ENCODE measurements at places on chromosomes 16 and 17.

DNA sequence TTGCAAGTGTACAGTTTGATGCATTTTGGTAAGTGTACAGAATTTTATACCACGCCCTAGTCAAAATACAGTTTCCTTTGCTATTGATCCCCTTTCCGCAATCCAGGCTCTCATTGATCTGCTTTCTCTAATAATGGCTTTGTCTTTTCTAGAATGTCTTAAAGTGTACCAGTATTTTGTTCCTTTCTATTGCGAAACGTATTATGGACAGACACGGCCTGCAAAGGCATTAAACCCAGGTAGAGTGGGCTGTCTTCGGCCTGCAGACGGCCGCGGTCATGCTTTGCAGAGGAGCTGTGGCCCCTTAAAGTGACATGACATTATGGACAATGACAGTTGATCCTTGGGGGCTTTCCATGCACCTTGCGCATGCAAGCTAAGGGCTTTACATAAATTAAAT is 15.9 kb upstream of the HSBP1 start:
- DNase-seq, result no peak
- no peaks in the 10 kb centered on the region for H3K4me1 ChIP-seq
- H3K27ac ChIP-seq, result no peak overlapping the region
- no peaks in the 10 kb centered on the region for H3K36me3 ChIP-seq
- no peak overlapping the region for H3K4me3 ChIP-seq

- H3K27ac ChIP-seq, result no peak overlapping the region
- no peaks in the 10 kb centered on the region for H3K27me3 ChIP-seq
- H3K4me3 ChIP-seq, result no peak overlapping the region
- no peaks in the 10 kb centered on the region for H3K36me3 ChIP-seq
- no peaks in the 10 kb centered on the region for H3K4me1 ChIP-seq
- no peak for DNase-seq
These were observed 62.4 kb upstream of the MARCHF10 start for GRCh38 chr17:62870552-62870971.

GRCh38 chr16:70700101-70701020 is 14.5 kb upstream of the MTSS2 start:
- no peak overlapping the region for H3K4me3 ChIP-seq
- DNase-seq, result peak; percentile 73
- H3K4me1 ChIP-seq, result peaks cover 87% of the 10 kb centered on the region
- no peaks in the 10 kb centered on the region for H3K27me3 ChIP-seq
- peak overlapping the region; percentile 62 for H3K27ac ChIP-seq
- no peaks in the 10 kb centered on the region for H3K36me3 ChIP-seq

- no peaks in the 10 kb centered on the region for H3K27me3 ChIP-seq
- no peaks in the 10 kb centered on the region for H3K4me1 ChIP-seq
- no peak for DNase-seq
- no peak overlapping the region for H3K27ac ChIP-seq
These were observed 270.0 kb upstream of the SOX9 start for GRCh38 chr17:71850812-71851211.

DNA sequence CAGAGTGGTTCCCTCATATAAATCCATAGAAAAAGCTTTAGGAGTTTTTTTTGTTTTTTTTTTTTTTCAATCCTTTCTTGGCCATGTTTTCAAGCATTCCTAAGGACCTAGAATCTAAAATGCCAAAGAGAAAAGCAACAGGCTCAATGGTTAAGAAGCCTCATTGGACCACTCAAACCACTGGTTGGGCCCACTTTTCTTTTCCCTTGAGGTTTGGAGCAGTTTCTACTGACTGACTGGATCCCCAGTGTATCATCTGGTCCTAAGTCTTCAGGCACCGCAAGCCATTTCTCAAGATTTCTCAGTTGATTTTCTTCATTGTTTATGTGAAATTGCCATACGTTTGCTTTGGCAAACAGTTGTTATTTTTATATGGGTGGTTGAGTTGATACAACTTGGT is 14.4 kb downstream of the METTL9 start:
- peaks cover 35% of the 10 kb centered on the region for H3K4me1 ChIP-seq
- no peak overlapping the region for H3K4me3 ChIP-seq
- H3K36me3 ChIP-seq, result peaks cover 17% of the 10 kb centered on the region
- no peak overlapping the region for H3K27ac ChIP-seq
- no peak for DNase-seq

- no peak overlapping the region for H3K4me3 ChIP-seq
- no peaks in the 10 kb centered on the region for H3K4me1 ChIP-seq
- peaks cover 28% of the 10 kb centered on the region for H3K36me3 ChIP-seq
- no peaks in the 10 kb centered on the region for H3K27me3 ChIP-seq
- H3K27ac ChIP-seq, result no peak overlapping the region
These were observed 148.8 kb downstream of the KATNIP start for GRCh38 chr16:27698746-27699145.

GRCh38 chr17:47821031-47821423 is 567 bp downstream of the OSBPL7 start:
- no peak for DNase-seq
- peaks cover 19% of the 10 kb centered on the region for H3K4me1 ChIP-seq
- no peaks in the 10 kb centered on the region for H3K27me3 ChIP-seq
- H3K36me3 ChIP-seq, result peaks cover 55% of the 10 kb centered on the region
- H3K27ac ChIP-seq, result peak overlapping the region; percentile 77
- H3K4me3 ChIP-seq, result peak overlapping the region; percentile 81

DNA sequence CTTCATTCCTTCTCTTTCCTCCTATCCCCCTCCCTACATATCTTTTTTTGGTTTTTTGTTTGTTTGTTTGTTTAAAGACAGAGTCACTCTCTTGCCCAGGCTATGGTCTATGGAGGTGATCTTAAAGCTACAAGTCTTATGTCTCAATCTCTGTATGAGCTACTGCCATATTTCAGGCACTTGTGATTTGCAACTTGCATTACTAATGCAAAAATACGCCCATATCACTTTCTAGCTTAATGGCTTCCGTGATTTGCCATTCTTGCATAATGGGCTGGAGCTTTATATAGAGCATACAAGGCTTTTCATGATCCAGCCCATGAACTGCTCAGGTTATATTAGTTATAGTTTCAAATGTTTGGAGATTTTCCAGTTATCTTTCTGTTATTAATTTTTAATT is 7.5 kb downstream of the CFAP97D1 start:
- no peaks in the 10 kb centered on the region for H3K36me3 ChIP-seq
- H3K4me3 ChIP-seq, result no peak overlapping the region
- no peaks in the 10 kb centered on the region for H3K27me3 ChIP-seq
- no peak overlapping the region for H3K27ac ChIP-seq

- H3K36me3 ChIP-seq, result no peaks in the 10 kb centered on the region
- DNase-seq, result peak; percentile 67
- peak overlapping the region; percentile 68 for H3K4me3 ChIP-seq
- peaks cover 60% of the 10 kb centered on the region for H3K4me1 ChIP-seq
- peak overlapping the region; percentile 88 for H3K27ac ChIP-seq
These were observed 9.9 kb downstream of the TBX2 start for GRCh38 chr17:61409301-61410112.

- H3K36me3 ChIP-seq, result no peaks in the 10 kb centered on the region
- H3K4me3 ChIP-seq, result no peak overlapping the region
- H3K27me3 ChIP-seq, result no peaks in the 10 kb centered on the region
- no peak overlapping the region for H3K27ac ChIP-seq
- no peak for DNase-seq
These were observed 15.2 kb downstream of the RPH3AL start for GRCh38 chr17:337453-337852.

GRCh38 chr16:15772579-15773293 is 84.1 kb downstream of the MYH11 start:
- no peak for DNase-seq
- no peaks in the 10 kb centered on the region for H3K27me3 ChIP-seq
- H3K4me1 ChIP-seq, result no peaks in the 10 kb centered on the region
- no peak overlapping the region for H3K4me3 ChIP-seq
- no peaks in the 10 kb centered on the region for H3K36me3 ChIP-seq

DNA sequence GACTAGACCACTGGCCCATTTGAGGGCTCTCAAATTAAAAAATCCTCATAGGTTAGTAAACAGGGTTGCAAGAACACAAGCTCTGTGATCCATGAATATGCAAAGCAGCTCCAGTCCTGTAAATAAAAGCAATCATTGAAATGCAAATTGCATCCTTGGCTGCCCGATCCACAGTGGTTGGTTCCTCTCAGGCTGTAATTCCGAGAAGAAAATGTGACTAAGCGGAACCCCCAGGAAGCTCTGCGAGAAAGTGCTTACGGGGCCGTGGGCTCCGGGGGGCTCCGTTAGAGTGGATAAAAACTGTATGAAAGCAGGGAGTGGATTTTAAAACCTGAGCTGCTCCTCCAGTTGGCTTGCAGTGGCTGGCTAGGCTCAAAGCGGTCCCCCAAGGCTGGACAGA is 2.5 kb downstream of the GPRC5B start:
- H3K4me1 ChIP-seq, result peaks cover 55% of the 10 kb centered on the region
- peak overlapping the region; percentile 75 for H3K27ac ChIP-seq
- peak overlapping the region; percentile 96 for H3K4me3 ChIP-seq
- DNase-seq, result no peak
- no peaks in the 10 kb centered on the region for H3K27me3 ChIP-seq

DNA sequence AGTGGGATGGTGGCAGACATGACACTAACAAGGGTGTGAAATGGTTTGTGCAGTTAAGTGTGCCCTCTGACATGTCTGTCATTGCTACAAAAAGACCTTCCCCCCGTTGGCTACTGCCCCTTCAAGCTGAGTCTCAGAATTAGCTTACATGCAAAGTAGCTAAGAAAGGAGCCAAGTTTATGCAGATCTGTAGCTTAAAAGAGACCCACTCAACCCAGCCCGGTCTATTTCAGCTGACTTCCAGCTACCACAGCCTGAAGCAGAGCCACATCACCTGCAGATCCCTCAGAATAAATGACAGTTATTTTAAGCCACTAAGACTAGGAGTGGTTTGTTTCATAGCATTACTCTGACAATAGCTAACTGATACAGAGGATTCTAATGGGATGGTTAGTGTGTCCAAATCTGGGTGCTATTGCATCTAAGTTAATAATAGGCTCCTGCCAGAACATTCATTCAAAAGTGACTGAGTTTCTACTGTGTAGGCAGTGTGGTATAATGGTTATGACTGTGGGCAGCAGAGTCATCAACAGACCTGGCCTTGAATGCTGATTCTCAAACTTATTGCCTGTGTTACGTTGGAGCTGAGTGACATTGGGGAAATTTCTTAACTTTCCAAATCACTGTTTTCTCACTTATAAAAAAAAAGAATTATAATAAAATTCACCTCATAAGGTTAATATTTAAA is 11.7 kb downstream of the C17orf67 start:
- no peaks in the 10 kb centered on the region for H3K27me3 ChIP-seq
- no peak for DNase-seq
- H3K4me3 ChIP-seq, result no peak overlapping the region
- peak overlapping the region; percentile 25 for H3K27ac ChIP-seq
- H3K4me1 ChIP-seq, result peaks cover 7% of the 10 kb centered on the region
- no peaks in the 10 kb centered on the region for H3K36me3 ChIP-seq

DNA sequence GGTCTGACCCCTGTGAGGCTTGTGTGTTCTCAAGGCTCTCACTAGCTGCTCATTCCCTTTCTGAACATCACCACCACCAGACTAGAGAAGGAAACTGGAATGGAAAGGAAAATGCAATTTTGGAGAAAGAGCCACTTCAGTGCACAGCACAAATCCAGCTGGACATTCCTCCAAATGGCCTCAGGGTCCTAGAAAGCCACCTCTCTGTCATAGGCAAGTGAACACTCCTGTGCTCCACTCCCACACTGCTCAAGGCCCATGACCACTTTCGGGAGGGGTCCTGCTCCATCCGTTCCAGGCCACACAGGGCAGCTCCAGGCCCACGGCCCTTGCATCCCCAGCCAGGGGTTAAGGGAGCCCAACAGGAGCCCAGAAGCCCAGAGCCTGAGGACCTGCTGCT is 2.6 kb downstream of the LRRC75A start:
- DNase-seq, result no peak
- no peak overlapping the region for H3K4me3 ChIP-seq
- H3K27me3 ChIP-seq, result no peaks in the 10 kb centered on the region

- H3K27me3 ChIP-seq, result no peaks in the 10 kb centered on the region
- DNase-seq, result no peak
- H3K36me3 ChIP-seq, result no peaks in the 10 kb centered on the region
- no peaks in the 10 kb centered on the region for H3K4me1 ChIP-seq
These were observed 113.0 kb upstream of the AXIN2 start for GRCh38 chr17:65674246-65675045.

- no peak overlapping the region for H3K4me3 ChIP-seq
- H3K27me3 ChIP-seq, result no peaks in the 10 kb centered on the region
- DNase-seq, result no peak
- H3K4me1 ChIP-seq, result no peaks in the 10 kb centered on the region
These were observed 140.7 kb downstream of the PRKCB start for GRCh38 chr16:23976524-23976923.

DNA sequence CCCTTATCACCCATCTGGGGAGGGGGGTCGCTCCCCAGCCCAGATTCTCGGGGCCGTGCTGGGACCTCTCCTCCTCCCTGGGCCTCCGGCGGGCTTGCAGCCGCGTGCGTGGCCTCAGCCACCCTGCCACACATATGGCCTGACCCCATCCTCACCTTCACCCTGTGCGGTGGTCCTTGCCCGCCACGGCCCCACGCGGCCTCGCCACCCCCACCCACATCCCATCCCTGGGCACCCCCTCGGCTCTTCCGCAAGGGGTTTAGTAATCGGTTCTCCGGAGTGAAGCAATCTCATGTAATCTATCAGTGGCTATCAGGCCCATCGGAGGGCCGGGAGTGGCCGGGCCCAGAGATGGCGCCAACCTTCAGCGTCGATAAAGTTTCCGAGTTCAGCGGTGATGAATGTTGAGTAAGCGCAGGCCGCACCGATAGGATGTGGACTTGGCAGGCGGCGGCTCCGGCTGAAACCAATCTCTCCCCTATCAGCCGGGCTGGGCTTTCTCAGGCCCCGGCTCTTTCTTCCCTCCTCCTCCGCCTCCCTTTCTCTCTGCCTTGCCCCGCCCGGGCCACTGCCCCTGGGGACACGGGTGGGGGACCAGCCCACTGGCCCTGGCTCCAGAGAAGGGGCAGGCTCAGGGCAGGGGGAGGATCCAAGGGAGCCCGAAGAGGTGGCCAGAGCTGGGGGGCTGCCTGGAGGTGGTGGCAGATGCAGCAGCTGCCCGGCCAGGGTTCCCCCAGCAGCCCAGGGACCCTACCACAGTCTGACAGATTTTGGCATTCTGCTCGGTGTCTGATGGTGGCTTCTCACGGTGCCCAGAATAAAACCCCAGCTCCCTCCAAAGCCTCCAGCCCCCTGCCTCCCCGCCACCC is 20.8 kb downstream of the ZFPM1 start:
- no peaks in the 10 kb centered on the region for H3K27me3 ChIP-seq
- H3K4me3 ChIP-seq, result peak overlapping the region; percentile 52
- no peaks in the 10 kb centered on the region for H3K36me3 ChIP-seq
- peak; percentile 83 for DNase-seq

- no peak for DNase-seq
- peaks cover 95% of the 10 kb centered on the region for H3K36me3 ChIP-seq
- H3K27me3 ChIP-seq, result no peaks in the 10 kb centered on the region
- H3K4me1 ChIP-seq, result no peaks in the 10 kb centered on the region
- no peak overlapping the region for H3K27ac ChIP-seq
These were observed 43.5 kb downstream of the PKD1 start for GRCh38 chr16:2092256-2092620.

GRCh38 chr16:15653227-15653626 is 3.2 kb downstream of the NDE1 start:
- no peaks in the 10 kb centered on the region for H3K36me3 ChIP-seq
- H3K4me1 ChIP-seq, result peaks cover 23% of the 10 kb centered on the region
- DNase-seq, result peak; percentile 50

- DNase-seq, result no peak
- peaks cover 9% of the 10 kb centered on the region for H3K4me1 ChIP-seq
- H3K27ac ChIP-seq, result no peak overlapping the region
These were observed 5.1 kb downstream of the NME3 start for GRCh38 chr16:1766231-1766630.

GRCh38 chr16:78450255-78450654 is 350.8 kb downstream of the WWOX start:
- no peaks in the 10 kb centered on the region for H3K36me3 ChIP-seq
- no peak for DNase-seq
- H3K4me1 ChIP-seq, result no peaks in the 10 kb centered on the region
- H3K4me3 ChIP-seq, result no peak overlapping the region
- H3K27ac ChIP-seq, result no peak overlapping the region
